Mammary epithelial cell (primary cell): ENCODE measurements at places on chromosomes 2 and 18. TPM values are rescaled to one million over a fixed set of nuclear protein-coding genes. Genes with fewer than 3 reads are reported as not detected.

DLGAP1 gene
- total RNA-seq = 0.69 TPM in 1 of 2 replicates, not detected in the other

CHST10 gene
- 3.4 and 6.7 TPM in 2 replicates for total RNA-seq

GALNT5 gene
- total RNA-seq = 12.7 TPM

GMPPA gene
- total RNA-seq = 50.1 and 54.7 TPM in 2 replicates

ARID5A gene
- total RNA-seq = 6.6 and 10.6 TPM in 2 replicates

IHH gene
- total RNA-seq = 0.17 TPM

AQP12B gene
- total RNA-seq = not detected

CTLA4 gene
- total RNA-seq = not detected

COLEC11 gene
- total RNA-seq = not detected in 2 replicates

RGPD3 gene
- total RNA-seq = 0.07 TPM in 1 of 2 replicates, not detected in the other

MROH2A gene
- not detected in 2 replicates for total RNA-seq

TRMT61B gene
- total RNA-seq = 12.6 and 14.7 TPM in 2 replicates

SPHKAP gene
- total RNA-seq = not detected in 2 replicates

COLEC12 gene
- total RNA-seq = not detected in 2 replicates

POTEJ gene
- not detected for total RNA-seq

PTH2R gene
- 0.12 TPM in 1 of 2 replicates, not detected in the other for total RNA-seq

ATP6V1C2 gene
- under 0.01 TPM for total RNA-seq

HOXD10 gene
- not detected for total RNA-seq

LINC00305 gene
- not detected for total RNA-seq

MAPK4 gene
- not detected in 2 replicates for total RNA-seq

NAPG gene
- 51.3 TPM for total RNA-seq

DUSP11 gene
- 40.5 TPM for total RNA-seq

DPYSL5 gene
- not detected for total RNA-seq

PNKD gene
- 22.2 and 29.8 TPM in 2 replicates for total RNA-seq

MARCHF4 gene
- under 0.01 TPM for total RNA-seq

CYRIA gene
- 0.51 and 1.1 TPM in 2 replicates for total RNA-seq

VIT gene
- total RNA-seq = not detected in 2 replicates

PCARE gene
- total RNA-seq = not detected in 2 replicates

MYO7B gene
- not detected in 2 replicates for total RNA-seq

VAMP5 gene
- 2.2 TPM for total RNA-seq

CD226 gene
- 0.67 TPM for total RNA-seq

HTR2B gene
- total RNA-seq = not detected in 2 replicates

FAM228A gene
- total RNA-seq = not detected

AKAIN1 gene
- not detected for total RNA-seq

NAGK gene
- total RNA-seq = 29.5 TPM

MARCO gene
- not detected in 2 replicates for total RNA-seq

EVX2 gene
- total RNA-seq = not detected

PLB1 gene
- 4.2 TPM for total RNA-seq

CHAC2 gene
- 6.8 TPM for total RNA-seq

ALS2 gene
- total RNA-seq = 37.5 and 46.2 TPM in 2 replicates

SP100 gene
- total RNA-seq = 57.5 TPM

PROM2 gene
- 39.7 and 73.5 TPM in 2 replicates for total RNA-seq

ALPP gene
- not detected for total RNA-seq

CD8B2 gene
- total RNA-seq = not detected

KLHL30 gene
- 0.24 and 0.48 TPM in 2 replicates for total RNA-seq

TUBA3E gene
- not detected in 2 replicates for total RNA-seq

BOLL gene
- not detected in 2 replicates for total RNA-seq

GALNT13 gene
- 0.17 TPM for total RNA-seq

LTBP1 gene
- total RNA-seq = 80.2 TPM

KLF7 gene
- total RNA-seq = 81.4 and 81.5 TPM in 2 replicates

SNORC gene
- 4.3 and 7.0 TPM in 2 replicates for total RNA-seq

MC4R gene
- not detected in 2 replicates for total RNA-seq

INPP1 gene
- 13.0 TPM for total RNA-seq

NAT8 gene
- total RNA-seq = not detected in 2 replicates

PLEK gene
- 0.09 TPM in 1 of 2 replicates, not detected in the other for total RNA-seq
